ENCODE measurements at places on chromosomes 5 and 9. TPM values are rescaled to one million over a fixed set of nuclear protein-coding genes. Genes with fewer than 3 reads are reported as not detected.

GRCh38 chr5:129930221-129930620, 26.0 kb downstream of the CHSY3 start:
- DNase-seq = no peak

DNA sequence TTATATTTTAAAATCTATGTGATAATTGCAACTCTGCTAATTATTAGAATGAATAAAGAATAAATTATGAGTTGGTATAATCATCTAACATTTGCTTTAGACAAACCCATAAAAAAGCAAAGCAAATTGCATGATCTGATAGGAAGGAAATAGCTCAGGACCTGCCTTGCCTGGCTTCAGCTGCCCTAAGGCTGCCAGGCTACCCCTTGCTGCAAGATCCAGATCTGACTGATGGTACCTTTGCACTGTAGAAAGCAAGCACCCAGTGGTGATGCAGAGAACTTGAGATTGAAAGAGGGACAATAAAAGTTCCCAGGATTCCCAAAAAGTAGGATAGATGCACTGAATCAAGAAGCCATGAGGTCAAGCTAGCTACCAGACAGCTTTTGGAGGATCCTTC, 100.9 kb upstream of the FSTL4 start:
- DNase-seq = no peak

GRCh38 chr5:143347046-143347445, 56.4 kb downstream of the NR3C1 start:
- no peak for DNase-seq

DNA sequence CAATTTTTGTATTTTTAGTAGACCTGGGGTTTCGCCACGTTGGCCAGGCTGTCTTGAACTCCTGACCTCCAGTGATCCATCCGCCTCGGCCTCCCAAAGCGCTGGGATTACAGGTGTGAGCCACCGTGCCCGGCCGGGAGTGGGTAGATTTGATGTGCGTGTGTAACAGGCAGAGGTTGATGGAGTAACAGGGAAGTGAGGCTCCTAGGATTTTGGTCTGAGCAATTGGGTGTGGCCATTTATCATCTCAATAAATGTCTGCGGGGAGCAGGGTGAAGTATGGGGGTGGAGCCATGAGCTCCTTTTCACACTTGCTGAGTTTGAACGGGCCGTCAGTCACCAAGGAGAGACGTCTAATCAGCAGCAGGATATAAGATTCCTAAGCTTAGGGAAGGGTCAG, 1.2 kb upstream of the REXO4 start:
- no peak for DNase-seq

DNA sequence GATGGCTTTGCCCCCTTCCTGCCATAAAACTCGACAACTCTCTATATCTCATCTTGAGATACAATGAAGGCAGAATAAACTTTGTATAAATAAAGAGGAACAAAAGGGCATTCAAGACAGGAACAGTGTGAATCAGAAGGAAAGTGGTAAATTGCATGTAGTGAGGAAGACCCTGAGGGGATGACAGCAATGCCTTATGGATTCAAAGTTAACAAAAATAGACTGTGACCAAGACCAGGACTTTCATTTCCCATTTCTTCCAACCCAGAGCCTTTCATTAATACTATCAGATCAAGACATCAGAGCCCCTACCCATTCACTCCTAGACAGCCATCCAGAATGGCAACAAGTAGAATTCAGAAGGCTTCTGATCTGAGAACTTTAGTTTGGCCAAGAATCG, 46.4 kb upstream of the ZNF462 start:
- DNase-seq = no peak

DNA sequence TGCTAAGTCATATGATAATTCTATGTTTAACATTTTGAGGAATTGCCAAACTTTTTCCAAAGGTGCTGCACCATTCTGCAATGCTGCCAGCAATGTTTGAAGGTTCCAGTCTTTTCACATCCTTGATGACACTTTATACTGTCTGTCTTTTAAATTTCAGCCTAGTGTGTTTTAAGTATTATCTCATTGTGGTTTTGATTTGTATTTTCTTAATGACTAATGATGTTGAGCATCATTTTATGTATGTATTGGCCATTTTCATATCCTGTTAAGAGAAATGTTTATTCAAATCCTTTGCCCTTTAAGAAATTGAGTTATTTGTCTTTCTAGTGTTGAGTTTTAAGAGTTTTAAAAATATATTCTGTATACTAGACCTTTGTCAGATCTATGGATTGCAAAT, 5.0 kb upstream of the TEX48 start:
- no peak for DNase-seq

- no peak for DNase-seq
These were observed 72.2 kb upstream of the FCN2 start for GRCh38 chr9:134808447-134808792.

- no peak for DNase-seq
These were observed 12.9 kb upstream of the SLC34A1 start for GRCh38 chr5:177371120-177372033.

GRCh38 chr5:176359658-176360057, 1.9 kb downstream of the KIAA1191 start:
- DNase-seq = no peak

GRCh38 chr5:136754216-136754615, 388.9 kb upstream of the TRPC7 start:
- no peak for DNase-seq

DNA sequence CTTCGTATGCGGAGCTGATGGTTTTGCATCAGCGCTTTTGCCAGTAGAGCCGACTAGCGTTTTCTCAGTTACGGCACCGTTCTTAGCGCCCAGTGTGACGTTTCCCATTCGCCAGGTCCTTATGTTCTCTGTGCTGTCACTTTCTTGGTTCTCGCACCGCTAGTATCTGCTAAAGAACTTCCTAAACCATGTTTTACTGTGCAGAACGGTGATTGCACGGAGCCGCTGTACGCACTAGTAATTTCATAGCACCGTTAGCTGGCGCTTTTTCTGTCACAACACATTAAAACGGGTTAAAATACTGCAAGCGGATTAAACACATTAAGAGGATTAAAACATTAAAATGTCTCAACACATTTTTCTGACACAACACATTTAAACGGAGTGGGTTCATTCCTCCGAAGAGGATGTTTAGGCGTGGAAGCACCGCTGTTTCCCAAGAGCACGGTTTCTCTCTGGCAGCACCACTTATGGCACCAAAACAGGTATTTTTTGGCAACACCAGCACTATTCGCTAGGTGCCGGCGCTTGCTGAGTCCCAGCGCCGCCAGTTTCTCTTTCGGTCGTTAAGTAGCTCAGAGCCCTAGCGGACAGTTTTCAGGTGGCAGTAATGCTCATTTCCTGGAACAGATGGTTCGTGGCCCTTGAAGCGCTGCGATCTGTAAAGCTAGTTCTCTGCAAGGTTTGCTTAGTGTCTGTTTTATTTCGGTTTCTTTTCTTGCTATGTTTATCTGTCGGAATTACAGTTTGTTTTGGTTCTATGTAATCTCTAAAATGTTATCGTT, 20.3 kb downstream of the ANXA2R start:
- peak; percentile 72 for DNase-seq

- no peak for DNase-seq
These were observed 133.4 kb downstream of the PHF2 start for GRCh38 chr9:93709600-93710369.

DNA sequence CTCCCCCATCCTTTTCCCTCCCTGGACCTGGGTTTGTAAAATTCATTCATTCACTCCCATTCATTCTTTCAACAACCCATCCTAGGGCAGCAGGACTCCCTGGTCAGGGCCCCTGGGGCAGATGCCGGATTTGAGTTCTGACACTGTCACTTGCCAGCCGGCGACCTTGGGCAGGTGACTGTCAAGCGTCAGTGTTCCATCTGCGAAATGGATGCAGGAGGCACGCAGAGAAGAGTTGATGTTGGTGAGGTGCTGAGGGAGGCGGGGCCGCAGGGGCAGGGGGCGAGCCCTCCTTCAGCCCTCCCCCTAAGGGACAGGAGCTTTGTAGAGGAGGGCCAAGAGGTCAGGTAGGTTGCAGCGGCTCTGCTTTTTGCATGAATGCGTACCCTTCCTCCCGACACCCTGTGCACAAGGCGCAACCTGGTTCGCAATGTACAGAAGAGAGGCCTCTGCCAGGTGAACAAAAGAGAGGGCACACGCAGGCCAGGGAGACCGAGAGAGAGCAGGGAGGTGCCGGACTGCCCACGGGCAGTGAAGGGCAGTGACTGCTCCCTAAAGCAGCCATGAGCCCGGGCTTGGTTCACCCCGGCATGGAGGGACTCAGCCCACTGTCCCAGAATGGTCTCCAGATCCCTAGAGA, 128.1 kb downstream of the BARX1 start:
- DNase-seq = no peak

DNA sequence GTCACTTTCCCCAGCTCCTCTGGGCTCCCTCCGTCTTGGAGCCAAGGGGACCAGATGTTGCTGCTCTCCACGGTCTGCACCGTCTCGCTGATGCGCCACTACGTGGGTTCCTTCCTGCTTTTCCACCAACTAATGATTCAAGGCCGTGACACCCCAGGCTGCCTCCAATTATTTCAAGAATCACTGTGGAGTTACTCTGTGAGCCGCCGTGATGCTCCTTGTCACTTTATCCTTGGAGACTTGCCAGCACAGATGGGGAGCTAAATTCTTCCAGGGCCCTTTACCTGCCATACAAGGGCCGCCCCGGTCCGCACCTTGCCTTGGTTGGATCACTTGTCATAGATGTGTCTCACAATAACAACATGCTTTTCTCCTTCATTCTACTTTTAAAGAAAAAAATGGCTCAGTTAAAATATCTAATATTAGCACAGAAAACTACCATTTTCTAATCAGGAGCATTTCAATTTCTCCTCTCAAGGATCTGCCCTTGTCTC, 202.0 kb downstream of the FSTL4 start:
- no peak for DNase-seq

- no peak for DNase-seq
These were observed 3.6 kb downstream of the CEP78 start for GRCh38 chr9:78239506-78239905.

GRCh38 chr9:106069241-106069640, 374.9 kb downstream of the TMEM38B start:
- DNase-seq = no peak

- DNase-seq = no peak
These were observed 494.2 kb upstream of the KLF4 start for GRCh38 chr9:107983762-107984161.

- no peak for DNase-seq
These were observed 137.5 kb upstream of the RASGRF2 start for GRCh38 chr5:80822640-80823039.

DNA sequence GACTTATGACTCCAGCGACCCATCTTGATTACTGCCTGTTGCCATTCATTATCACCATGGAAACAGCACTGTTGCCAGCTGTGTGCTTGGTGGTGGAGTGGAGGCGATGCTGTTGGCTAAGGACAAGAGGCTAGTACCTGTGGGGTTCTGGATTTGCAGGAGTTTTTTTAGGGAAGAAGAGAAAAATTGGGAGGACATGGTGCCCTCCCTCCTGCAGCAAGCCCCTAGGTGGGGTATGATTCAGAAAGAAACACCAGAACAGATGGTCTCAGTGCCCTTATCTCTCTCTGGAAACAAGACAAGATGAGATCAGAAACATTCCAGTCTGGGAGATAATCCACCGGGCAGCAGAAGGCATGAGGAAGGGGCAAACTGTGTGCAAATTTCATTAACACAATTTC, 87.8 kb upstream of the TLR4 start:
- no peak for DNase-seq

DNA sequence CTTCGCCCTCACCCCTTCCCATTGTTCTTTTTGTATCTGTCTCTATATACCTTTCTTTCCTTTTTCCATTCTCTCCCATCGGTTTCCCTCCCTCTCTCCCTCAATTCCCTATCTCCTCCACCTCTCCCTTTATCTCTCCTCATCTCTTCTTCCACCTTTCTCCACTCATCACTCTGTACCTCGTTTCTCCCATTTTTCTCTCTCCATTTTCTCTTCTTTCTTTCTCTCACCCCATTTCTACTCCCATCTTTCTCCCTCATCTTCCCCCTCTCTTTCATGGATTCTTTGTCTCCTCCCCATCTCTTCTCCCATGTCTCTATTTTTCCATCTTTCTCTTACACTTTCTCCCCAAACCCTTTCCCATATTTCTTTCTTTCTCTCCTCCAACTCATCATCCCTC, 385.9 kb upstream of the CLINT1 start:
- DNase-seq = no peak

DNA sequence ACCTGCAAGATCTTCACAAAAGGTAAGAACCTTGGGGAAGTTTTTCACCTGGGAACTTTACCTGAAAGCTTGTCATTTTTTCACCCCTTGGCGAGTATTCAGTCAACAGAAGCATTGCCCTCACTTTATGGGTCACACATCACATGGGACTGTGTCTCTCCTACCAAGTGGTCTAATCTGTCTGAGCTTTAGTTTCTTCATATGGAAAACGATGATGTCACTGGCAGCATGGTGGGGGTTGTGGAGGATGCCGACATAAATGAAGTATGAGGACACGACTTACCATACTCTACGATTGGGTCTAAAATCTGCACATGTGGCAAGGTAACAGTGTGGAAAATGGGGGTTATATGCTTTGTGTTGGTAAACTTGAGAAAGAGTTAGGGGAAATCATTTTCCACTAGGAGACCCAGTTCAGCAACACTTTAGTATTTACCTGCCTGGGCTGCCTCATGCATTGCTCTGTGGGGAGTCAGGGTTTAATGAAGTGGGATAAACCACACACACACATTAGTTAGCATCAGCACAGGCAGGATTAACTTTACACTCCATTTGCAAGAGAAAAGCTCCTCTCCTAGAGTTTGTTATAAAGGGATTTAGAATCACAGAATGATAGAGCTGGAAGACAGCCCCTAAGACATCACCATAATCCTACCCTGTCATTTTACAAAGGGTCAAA, 19.8 kb upstream of the PAX5 start:
- DNase-seq = no peak

DNA sequence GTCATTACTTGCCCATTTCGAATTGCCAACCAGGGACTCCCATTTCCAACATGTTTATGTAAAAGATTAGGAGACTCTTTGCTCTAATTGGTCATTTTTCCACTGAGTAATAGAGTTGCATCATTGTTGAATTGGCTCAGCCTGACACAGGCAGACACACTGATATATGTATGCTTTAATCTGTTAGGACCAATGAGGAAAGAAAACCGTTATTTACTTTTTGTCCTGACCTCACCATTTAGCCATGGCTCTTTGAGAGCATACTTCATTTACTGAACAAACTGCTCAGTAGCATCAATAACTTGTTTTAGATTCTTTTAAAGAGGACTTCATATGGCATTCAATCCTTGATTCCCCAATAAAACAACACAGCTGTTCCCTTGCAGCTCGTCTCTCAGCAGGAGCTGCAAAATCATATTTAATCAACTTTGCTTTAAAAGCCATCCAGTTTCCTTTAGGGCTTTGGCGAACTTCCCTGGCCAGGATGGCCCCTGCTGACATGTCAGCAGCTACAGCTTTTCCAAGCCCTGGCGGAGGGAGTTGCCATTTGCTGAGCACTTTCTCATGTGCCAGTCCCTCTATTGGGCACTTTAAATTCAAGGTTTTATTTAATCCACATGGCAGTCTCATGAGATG, 251.5 kb upstream of the TNC start:
- DNase-seq = peak; percentile 50

The PLCXD3 gene
- total RNA-seq = 39.6 TPM

The FOXD4 gene
- not detected for total RNA-seq

The UBTD2 gene
- 10.9 TPM for total RNA-seq

The LECT2 gene
- not detected for total RNA-seq

The LRRC19 gene
- total RNA-seq = not detected

The PIP5KL1 gene
- total RNA-seq = 0.99 TPM

The CCL27 gene
- not detected for total RNA-seq

The HNRNPK gene
- 278 TPM for total RNA-seq

The TAF11L11 gene
- not detected for total RNA-seq

Measured in left cardiac atrium (tissue), 4 donors.